CD4-positive, CD25-positive, alpha-beta regulatory T cell (primary cell): ENCODE measurements at places on chromosomes 4 and X. TPM values are rescaled to one million over a fixed set of nuclear protein-coding genes. Genes with fewer than 3 reads are reported as not detected.

GRCh38 chr4:174260099-174260498 is 23.4 kb downstream of the FBXO8 start:
- DNase-seq = no peak

DNA sequence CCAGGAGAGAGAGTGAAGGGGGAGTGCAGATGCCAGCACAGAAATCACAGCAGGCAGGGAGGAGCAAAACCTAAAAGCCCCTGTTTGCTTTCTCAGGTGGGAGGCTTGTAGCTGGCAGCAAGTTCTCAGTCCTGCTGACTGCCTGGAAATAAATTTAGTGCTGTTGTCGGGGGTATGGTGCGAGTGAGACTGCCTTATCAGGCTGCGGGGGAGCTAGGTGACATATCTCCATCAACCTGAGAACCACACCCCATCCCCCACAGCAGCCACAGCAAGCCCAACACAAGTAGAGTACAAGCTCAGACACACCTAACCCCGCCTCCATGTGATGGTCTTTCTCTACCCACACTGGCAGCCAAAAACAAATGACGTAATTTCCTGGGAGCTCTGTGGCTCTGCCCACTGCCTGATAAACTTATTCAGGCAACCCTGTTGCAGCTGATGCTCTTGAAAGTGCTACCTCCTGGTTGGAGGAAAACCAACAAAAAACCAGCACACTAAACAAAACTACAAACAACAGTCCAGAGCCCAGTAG is 953.4 kb upstream of the NDST4 start:
- DNase-seq = no peak

DNA sequence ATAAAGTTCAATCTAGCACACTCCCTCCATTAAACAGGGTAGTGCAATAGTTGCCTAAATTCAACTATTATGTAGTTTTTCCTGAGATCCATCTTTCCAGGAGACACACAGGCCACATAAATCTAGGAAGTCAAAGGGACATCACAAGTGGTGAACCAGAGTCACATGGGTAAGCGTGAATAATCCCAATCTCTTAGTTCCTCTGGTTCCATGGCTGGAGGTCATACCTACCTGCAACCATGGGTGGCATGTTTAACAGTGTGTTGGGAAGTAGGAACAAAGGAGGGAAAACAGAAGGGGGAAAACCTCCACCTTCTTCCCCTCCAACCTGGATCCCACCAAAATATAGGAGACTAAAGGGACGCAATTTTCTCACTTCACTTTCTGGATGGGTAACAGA is 2651.6 kb downstream of the ARAP2 start:
- DNase-seq = no peak

DNA sequence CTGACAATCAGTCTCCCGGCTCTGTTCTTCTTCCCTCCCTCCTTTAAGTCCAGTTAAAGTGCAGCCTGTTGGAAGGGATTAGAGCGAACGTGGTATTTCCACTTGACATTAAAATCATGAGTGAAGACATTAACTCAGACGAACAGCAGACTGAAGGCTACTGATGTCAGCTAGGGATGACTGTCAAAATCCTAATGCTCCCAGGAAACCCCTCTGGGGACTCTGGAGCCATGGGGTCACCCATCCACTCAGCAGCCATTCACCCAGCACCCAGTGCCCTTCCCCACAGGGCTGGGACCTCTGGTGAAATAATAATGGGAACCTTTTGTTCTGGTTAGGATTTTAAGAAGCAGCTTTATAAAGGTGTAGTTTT is 113.9 kb downstream of the DRD5 start:
- DNase-seq = no peak

GRCh38 chrX:2385224-2385623 is 115.6 kb downstream of the DHRSX start:
- DNase-seq = no peak

DNA sequence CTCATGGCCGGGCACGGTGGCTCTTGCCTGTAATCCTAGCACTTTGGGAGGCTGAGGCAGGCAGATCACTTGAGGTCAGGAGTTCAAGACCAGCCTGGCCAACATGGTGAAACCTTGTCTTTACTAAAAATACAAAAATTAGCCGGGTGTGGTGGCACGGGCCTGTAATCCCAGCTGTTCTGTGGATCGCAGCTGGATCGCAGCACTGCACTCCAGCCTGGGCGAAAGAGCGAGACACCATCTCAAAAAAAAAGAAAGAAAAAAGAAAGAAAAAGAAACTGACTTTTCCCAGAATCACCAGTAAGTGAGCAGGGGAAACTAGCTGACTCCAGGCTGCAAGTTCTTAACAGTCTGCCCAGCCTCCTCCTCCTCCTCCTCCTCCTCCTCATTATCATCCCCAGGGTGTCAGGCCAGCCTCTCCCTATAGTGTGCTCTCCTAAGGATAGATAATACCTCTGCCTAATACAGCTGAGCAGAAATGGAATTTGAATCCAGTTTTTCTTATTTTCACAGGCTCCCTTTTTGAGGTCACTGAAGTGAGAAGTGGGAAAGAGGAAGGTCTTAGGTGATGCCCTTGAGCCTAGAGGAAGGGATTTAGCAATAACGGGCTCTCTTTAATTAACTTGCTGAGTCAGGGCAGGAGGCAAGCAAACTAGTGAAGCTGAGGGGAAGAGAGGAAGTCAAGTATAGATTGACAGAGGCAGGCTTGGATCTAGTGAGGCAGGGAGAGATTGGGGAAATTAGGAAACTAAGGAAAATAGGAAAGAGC is 11.8 kb upstream of the ELF2 start:
- DNase-seq = no peak

DNA sequence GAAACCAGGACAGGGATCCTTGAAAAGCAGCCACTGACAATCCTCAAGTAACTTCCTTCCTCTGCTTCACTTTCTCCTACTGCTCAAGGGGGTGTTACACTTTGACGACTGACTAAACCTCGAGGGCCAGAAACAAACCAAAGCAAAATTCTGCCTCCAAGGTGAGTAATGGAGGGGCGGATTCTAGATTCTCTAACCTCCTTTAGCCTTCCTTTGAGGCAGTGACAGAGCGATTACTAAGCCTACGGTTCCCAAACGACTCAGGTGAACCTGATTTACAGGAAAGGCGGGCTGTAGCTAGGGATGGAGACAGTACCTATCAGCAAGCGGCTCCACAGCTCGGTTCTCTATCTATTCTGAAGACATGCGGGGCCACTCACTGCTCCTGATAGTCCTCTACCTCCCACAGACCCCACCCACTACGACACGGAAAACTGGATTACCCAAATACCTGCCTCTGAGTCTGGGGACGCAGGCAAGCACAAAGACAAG is 487 bp downstream of the TBCK start:
- DNase-seq = peak; percentile 58

GRCh38 chr4:151678048-151678872 is 82.5 kb downstream of the GATB start:
- DNase-seq = no peak

DNA sequence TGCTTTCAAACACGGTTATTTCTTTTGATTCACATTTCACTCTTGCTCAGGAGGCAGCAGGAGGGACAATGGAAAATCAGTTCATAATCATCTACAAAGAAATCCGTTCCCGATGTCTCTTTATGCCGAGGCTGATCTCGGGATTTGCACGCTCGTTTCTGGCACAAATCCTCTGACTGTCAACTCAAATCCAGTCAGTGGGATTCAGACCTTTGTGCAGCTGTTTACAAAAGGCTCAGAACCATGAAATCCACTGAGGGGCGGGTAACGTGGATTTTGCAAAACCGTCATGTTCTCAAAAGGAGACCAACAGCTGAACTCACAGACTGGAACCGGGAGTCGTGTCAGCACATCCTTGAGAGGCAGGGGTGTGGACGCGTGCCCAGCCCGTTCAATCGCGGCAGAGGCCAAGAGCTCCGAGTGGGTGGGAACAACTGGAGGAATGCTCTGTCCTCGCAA is 46.4 kb downstream of the ACOX3 start:
- no peak for DNase-seq

DNA sequence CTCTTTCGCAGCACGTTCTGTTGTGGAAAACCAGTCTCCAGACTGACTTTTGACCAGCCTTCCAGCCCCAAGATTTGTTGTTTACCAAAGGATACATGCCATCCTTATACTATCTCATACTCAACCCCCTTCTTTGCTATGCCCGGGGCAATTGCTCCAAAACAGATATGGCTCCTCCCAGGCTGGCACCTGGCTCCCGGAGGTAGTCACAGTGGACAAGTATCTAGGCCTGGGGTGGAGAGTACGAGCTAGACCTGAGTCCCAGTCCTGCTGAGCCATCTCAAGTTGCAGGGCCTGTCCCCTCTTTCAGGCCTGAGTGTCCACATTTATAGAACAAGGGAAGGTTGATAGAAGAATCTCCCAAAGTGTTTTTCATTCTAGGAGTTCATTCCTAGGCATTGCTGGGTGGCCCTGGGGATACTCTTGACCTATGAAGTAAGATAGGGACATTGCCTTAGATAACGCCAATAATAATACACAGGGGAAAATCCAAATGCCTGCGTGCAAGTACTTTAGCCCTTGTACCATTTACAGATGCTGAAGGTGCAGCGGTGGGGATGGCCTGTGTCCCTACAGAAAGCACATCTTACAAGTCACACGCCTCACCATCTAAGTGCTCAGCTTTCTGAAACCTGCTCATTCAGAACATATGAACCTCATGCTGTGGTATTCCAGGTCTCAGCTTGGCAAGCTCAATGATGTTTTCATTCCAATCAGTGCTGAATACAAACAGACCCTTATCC is 136.7 kb upstream of the MAMLD1 start:
- DNase-seq = no peak

GRCh38 chr4:127687580-127687979 is 42.6 kb upstream of the SLC25A31 start:
- no peak for DNase-seq

GRCh38 chr4:184234155-184234554 is 16.5 kb upstream of the ENPP6 start:
- no peak for DNase-seq

Gene OPHN1
- total RNA-seq = 0.15 TPM

Gene ADH7
- not detected for total RNA-seq

Gene FAM199X
- 16.1 TPM for total RNA-seq

Gene SMIM31
- not detected for total RNA-seq

Gene FGFRL1
- total RNA-seq = 14.3 TPM

Gene NAA11
- total RNA-seq = not detected

Gene RTL5
- total RNA-seq = 1.1 TPM

Gene ACTRT1
- not detected for total RNA-seq
